ENCODE measurements at places on chromosomes 12 and 14. TPM values are rescaled to one million over a fixed set of nuclear protein-coding genes. Genes with fewer than 3 reads are reported as not detected.

- DNase-seq: no peak
These were observed 236.0 kb downstream of the ADAMTS20 start for GRCh38 chr12:43315961-43316360.

Gene HCAR2
- not detected for total RNA-seq

GRCh38 chr14:76375947-76376404 lies at the start of gene ESRRB:
Gene ESRRB (plus strand): TSS chr14:76376137. CDS start chr14:76376402, 265 bp downstream.
- DNase-seq: peak; percentile 44

DNA sequence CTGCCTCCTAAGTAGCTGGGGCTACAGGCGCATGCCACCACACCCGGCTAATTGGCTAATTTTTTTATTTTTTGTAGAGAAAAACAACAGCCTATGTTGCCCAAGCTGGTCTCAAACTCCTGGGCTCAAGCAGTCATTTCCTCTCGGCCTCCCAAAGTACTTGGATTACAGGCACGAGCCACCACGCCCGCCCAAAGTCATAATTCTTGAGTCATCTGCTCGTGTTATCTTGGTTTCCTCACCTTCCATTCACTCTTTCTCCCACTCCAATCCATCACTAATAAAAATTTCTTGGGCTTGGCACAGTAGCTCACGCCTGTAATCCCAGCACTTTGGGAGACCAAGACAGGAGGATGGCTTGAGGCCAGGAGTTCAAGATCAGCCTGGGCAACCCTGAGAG lies 32.0 kb downstream of the ITGA7 start:
- no peak for DNase-seq

Gene CLEC1A
- total RNA-seq: 2.4 TPM

All from muscle of leg (tissue), 16 donors.